ENCODE measurements at places on chromosomes 11 and 22.

DNA sequence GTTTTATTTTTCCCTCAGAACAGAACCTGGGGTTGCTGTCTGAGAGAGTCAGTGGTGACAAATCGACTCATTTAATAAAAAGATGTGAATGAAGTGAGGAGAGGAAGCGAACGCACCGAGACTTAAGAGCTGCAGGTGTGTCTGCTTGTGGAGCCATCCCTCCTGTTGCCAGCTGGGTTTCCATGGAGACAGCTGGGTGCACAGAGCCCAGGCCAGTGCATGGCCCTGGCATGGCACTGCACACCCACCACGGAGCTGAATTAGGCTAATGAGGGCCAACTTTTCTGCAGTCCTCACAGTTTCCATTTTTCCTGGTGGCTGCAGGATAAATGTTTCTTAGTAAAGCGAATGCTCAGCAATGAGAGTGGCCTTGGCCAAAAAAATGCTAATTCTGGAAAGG lies 750.2 kb downstream of the OPCML start:
- no peak for DNase-seq

DNA sequence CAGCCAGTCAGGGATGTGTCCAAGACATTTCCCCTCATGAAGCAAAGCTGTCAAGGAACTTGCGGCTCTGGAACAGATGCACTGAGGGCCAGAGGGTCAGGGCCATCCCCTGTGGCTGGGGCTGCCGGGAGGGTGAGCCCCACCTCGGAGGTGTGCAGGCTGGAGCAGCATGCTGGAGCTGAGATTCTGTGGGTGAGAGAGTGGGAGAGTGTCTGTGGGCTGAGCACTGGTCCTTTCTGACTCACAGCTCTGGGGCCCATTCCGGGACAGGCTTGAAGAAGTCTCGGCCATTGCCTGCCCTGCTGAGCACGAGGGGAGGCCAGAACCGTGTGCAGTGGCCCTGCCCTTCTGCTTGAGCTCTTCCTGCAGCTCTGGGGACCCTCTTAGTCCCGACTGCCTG lies 2.1 kb downstream of the OMP start:
- no peak for DNase-seq

- DNase-seq = no peak
Measured at GRCh38 chr11:86743223-86744118, 56.9 kb upstream of the PRSS23 start.

DNA sequence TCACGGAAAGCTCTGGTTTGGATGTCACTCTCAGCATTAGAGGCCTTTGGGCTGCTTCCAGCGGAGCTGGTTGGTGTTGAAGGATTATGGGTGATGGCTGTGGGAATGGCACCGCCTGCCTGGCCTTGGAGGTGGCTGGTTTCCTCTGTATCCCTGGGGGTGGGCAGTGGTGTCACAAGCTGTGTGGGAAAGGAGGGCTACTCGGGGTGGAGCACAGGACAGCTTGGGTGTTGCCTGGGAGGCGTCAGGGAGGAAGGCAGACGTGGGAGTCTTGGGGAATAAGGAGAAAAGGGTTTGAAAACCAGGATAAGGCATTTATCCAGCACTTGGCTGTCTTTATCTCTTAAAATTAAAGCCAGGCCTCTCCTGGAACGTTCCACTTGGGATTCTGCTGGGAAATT lies 71.8 kb downstream of the ADAMTS15 start:
- no peak for DNase-seq

- DNase-seq = no peak
Measured at GRCh38 chr11:106278391-106278790, 200.9 kb downstream of the AASDHPPT start.

- DNase-seq = no peak
Measured at GRCh38 chr11:57871231-57871630, 109.6 kb downstream of the CTNND1 start.

DNA sequence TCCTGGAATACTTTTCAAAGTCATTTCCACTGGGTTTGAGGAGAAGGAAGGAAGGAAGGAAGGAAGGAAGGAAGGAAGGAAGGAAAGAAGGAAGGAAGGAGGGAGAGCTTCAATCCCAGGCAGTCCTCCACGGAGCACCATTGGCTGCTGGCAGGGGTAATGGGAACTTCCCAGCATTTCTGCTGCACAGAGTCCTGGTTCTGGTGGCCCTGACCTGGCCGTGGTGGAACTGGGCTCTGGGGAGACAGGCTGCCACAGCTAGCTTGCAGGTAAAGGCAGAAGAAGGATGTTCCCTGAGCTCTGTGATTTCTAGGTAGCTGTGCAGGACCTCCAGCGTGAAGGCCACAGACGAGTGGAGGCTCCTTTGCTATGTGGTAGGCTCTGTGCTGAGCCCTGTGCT lies 10.6 kb downstream of the PKNOX2 start:
- DNase-seq = no peak

- peak; percentile 67 for DNase-seq
Measured at GRCh38 chr11:119338318-119338890, 2.3 kb downstream of the C1QTNF5 start.

GRCh38 chr22:32815943-32816342 lies 14.4 kb downstream of the TIMP3 start:
- no peak for DNase-seq

DNA sequence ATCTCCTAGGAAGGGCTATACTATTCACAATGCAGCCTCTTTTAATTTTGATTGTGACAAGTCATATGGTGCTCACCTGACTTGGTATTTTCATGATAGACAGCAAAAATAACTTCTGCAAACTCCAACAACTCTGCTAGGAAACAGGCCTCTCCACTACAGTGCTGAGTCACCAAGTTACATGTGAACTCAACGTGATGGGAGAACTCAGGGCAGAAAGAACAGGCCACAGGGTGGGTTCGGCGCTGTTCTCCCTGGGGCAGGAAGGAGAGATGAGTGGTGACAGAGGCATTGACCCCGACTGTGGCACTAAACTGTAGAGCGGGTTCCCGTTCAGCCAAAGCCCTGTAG lies 76.6 kb upstream of the UCP3 start:
- DNase-seq = no peak

DNA sequence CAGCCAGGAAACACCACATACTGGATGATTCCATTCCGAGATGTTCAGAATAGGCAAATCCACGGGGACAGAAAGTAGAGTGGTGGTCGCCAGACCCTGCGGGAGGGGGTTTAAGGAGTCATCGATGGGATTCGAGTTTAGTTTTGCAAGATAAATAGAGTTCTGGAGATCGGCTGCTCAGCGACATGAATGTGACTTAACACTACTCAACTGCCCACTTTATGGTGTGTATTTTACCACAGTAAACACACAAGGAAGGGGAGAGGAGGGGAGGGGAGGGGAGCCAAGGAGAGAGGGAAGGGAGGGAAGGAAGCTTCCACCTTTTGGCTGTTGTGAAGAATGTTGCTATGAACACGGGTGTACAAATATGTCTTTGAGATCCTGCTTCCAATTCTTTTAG lies 10.4 kb upstream of the ARHGAP8 start:
- DNase-seq = no peak

DNA sequence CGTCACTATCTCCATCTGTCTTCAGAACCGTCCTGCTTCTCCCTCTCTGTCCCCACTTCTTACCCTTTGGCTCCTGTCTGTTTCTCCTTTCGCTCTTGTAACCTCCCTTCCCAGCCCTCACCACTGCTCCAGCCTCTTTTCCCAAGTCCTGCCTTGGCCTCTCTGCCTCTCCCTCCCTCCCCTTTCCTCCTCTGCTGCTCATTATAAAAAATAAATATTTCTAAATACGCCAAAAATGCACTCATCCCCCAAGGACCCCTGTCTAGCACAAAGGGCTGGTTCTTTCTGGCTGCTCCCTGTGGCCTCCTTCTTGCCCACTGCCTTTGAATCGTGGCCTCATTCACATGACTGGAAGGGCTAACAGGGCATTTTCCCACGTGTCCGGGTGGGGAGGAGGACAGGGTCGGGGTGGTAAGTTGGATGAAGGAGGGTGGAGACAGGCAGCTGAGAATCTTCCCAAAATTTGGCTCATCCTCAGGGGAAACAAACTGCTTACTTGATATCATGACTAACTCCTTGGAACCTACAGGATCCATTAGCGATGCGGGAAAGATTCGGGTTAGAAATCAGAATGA lies 26.4 kb upstream of the OAF start:
- DNase-seq = no peak

GRCh38 chr22:23418159-23418788 lies 161.8 kb downstream of the IGLL1 start:
- DNase-seq = no peak

GRCh38 chr11:38123673-38124072 lies 1525.6 kb upstream of the RAG2 start:
- no peak for DNase-seq

DNA sequence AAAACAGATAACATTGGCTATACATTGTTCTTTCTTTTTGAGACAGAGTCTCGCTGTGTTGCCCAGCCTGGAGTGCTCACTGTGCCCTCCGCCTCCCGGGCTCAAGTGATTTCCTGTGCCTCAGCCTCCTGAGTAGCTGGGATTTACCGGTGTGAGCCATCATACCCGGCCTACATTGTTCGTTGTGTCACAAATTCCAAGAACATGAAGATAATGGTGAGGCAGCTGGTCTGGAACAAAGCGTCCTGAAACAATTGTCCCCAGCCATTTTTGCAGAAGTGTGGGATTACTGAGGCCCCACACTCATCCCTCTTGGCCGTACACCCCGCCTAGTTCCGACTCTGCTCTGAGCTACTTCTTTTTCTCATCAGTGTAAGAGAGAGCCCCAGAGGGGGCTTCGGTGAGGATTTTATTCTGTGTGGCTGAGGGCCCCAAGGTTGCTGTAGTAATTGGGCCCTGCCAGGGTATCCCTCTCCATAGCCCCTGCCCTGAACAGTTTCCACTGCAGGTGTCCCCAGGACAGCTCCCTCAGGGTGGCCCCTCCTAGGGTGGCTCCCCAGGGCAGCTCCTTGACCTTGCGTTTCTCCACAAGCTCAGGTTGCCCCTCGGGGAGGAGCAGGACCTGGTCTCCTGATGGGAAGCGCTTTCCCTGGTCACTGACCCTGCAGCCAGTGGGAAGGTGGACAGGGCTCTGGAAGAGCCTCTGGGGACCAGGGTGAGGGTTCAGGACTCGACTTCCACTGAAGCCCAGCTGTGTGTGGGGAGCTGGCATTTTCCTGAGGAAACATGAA lies 13.1 kb upstream of the ARSA start:
- no peak for DNase-seq

DNA sequence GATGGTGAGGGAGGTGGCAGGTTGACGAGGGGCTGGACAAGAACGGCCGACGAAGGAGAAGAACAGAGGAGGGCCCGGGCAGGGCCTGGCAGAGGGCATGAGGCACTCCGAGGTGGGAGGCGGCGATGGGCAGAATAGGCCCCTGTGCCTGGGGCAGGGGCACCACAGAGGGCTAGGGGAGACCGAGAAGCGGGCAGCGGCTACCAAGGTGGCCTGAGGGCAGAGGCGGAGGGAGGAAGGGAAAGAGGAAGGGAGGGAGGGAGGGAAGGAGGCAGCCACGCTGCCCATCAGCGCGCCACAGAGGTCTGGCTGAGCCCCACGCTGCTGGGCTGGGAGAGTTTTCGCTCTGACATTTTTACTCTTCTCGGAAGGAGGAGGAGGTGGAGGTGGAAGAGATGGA lies 11.3 kb downstream of the LSP1 start:
- DNase-seq = no peak

DNA sequence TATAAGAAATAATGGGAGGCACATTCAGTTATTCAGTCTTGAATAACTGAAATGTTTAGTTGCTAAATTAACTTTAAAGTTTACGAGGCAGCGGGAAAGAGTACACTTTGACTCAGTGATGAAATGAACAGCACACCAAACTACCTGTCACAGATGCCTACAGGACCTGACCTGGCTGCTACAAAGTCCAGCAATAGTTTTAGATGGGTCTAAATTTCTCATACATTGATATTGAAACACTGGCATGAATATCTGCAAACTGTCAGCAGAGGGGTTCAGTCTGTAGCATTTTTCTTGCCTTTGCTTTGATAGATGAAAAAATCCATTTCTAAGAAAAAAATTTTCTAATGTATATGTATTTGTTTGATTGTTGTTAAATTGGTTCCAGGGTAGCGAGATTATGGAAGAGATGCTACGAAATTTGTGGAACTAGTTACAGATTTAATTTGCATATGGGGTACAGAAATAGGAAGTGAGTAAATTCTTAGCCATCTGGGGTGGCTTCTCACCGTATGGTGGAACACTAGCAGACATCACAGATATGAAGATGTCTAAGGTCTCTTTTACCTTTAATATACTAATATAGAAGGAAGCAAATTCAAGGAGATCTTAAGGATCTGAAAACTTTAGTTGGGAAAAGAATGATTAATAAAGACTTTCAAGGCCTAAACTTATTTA lies 20.8 kb upstream of the GAB2 start:
- no peak for DNase-seq

DNA sequence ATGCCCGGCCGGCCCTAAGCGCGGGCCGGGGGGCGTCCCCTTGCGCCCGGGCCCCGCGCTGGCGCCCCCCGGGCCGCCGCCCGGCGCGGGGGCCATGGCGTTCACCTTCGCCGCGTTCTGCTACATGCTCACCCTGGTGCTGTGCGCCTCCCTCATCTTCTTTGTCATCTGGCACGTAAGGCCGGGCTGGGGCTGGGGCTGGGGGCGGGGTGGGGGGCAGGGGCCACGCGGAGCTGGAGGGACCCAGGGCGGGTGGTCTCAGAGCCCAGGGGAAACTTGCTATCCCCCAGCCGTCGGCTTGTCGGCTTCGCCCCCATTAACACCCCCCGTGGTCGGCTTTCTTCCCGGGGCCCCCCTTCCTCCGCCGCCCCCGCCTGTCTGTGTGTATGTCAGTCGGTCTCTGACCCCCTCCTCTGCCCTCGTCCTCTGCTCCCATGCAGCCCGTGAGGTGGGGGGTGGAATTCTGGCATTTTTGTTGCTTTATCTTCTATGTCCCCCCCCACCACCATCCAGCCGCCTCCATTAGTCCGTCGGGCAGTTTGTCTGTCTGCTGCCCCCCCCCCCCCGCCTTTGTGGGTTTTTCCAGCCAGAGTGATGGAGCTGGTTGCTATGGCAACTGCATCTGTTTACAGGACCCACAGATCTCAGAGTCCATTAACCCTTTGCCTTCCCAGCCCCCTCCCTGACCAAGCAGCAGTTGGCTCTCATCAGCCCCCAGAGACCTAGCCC lies 552 bp downstream of the CNIH2 start:
- no peak for DNase-seq

DNA sequence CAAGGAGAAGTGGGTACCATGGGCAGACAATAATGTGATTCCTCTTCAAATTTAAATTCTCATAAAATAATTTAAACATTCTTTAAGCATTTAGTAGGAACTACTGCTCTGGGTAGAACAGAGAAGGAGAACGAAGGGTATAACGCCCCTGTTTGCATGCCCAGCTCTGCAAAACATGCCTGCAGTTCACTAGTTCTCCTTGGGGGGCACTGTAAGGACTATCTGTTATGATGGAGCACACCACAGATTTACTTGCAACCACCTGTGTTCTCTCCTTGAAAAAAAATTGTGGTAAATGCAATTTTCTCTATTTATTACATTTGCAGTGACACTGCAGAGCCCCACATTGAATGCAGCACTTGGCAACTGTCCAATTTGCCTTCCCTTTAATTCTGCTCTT lies 100.3 kb downstream of the GUCY1A2 start:
- no peak for DNase-seq

DNA sequence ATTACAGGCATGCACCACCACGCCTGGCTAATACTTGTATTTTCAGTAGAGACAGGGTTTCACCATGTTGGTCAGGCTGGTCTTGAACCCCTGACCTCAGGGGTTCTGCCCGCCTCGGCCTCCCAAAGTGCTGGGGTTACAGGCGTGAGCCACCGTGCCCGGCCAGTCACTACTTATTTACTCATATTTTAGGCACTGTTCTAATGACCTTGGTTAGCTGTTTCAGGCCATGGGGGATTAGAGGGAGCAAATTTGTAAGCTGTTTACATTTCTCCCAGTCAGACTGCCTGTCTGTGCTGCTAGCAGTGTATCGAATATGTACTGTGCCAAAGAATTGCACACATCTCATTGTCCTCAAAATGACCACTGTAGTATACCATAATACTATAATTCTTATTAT lies 32.7 kb upstream of the PACSIN2 start:
- DNase-seq = no peak
